ENCODE measurements at places on chromosomes 6 and 20.

DNA sequence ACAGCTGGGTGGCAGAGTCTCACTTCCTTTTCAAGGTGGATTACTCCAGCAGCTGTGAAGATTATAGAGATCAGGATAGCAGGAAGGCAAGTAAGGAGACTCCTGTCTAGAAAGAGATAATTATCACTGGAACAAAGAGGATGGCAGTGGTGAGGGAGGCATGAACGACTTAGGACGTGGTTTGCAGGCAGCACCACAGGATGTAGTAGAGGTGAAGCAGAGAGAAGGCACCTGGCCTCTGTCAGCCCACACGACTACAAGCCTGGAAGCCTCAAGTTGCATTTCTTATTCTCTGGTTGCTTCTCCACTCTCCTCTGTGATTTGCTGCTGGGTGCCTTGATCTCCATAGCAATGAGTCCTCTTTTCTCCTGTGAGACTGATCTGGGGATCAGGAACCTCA lies 62.7 kb downstream of the TSHZ2 start:
- DNase-seq = no peak

DNA sequence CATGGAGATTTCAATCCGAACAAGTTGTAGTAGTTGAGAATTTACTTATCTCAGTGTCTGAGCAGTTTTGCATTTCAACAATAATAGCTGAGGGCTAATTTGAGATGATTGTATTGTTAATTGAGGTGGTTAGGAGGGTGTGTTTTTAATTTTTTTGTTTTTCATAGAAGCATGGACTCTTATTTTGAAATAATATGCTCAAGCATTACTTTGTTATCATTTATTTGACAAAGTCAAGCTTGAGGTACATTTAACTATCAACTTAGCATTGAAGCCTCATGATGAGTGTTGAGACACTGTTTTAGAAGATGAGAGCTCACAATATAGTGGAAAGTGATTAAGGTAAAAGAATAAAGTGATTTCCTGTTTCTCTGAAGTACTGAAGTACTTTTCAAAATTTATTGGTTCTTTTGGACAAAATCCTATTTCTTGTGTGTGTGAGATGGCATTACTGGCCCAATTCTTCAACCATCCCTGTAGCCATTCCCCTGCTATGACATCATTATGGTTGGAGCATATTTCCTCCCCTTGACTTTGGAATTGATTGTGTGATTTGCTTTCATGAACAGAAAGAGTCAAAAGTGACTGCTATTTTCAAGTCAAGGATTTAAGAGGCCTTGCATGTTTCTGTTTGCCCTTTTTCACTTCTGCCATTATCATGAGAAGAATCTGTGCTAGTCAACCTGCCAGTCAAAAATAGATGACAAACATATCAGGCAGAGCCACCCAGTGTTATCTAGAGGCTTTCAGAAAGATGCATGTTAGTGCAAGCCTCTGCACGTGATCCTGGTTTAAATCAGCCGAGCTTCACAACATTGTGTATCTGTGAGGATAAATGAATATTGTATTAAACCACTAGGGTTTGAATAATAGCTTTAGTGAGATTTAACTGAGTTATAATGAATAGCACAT lies 1112.3 kb upstream of the CITED2 start:
- no peak for DNase-seq

GRCh38 chr20:24770628-24771541 lies 178.2 kb upstream of the CST7 start:
- no peak for DNase-seq

DNA sequence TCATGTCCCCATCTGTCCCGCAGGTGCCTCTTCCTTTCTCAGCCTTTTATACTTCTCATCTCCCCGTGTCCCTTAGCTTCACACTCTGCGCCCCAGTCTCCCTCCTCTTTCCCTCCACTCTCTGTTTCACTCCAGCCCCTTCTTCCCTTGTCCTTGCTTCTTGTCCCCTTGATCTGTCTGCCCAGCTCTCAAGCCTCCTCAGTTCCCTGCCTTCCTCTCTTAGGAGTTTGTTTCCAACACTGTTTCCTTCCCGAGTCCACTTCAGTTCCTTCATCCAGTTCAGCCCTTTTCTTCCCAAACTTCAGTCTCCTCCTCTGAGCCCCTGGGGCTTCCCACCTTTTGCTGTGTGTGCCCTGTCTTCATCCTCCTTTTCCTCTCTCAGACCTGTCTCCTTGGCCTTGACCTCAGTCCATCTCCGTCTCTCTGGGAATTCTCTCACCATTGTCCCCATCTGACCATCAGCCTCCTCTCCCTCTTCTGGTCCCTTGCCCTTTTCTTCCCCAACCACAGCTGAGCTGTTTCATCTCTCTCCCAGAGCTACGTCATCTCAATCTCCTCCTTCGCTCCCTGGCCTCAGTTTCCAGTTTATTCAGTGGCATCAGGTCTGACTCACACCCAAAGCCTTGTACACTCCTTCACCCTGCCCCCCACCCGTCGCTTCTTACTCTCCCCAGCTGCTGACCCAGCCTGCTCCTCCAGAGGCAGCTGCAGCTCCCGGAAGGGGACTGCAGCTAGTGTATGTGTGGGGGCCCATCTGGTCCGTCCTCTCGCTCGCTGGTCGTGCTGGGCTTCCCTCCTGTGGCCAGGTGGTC lies 2.7 kb upstream of the DDR1 start:
- no peak for DNase-seq

- DNase-seq = no peak
These were observed 5.7 kb downstream of the KCNG1 start for GRCh38 chr20:51017251-51017650.

Data from cerebellar cortex (tissue), 1 donor.